ENCODE measurements at places on chromosomes 4 and X. TPM values are rescaled to one million over a fixed set of nuclear protein-coding genes. Genes with fewer than 3 reads are reported as not detected.

NIPAL1 gene
- 1.9 TPM for total RNA-seq

SYP gene
- total RNA-seq = 2.9 TPM

SHISA3 gene
- total RNA-seq = 0.38 TPM

TRPC5OS gene
- total RNA-seq = not detected

AKAP4 gene
- total RNA-seq = not detected

MSANTD1 gene
- 1.0 TPM for total RNA-seq

CHST7 gene
- total RNA-seq = 2.0 TPM
